Stimulated activated CD8-positive, alpha-beta memory T cell treated with anti-CD3 and anti-CD28 coated beads, Interleukin-4, amount 100 ng/mL, for 1 hour (primary cell): ENCODE measurements at places on chromosomes 12 and 14.

GRCh38 chr12:32249777-32250176 is 143.1 kb downstream of the BICD1 start:
- no peak for DNase-seq

DNA sequence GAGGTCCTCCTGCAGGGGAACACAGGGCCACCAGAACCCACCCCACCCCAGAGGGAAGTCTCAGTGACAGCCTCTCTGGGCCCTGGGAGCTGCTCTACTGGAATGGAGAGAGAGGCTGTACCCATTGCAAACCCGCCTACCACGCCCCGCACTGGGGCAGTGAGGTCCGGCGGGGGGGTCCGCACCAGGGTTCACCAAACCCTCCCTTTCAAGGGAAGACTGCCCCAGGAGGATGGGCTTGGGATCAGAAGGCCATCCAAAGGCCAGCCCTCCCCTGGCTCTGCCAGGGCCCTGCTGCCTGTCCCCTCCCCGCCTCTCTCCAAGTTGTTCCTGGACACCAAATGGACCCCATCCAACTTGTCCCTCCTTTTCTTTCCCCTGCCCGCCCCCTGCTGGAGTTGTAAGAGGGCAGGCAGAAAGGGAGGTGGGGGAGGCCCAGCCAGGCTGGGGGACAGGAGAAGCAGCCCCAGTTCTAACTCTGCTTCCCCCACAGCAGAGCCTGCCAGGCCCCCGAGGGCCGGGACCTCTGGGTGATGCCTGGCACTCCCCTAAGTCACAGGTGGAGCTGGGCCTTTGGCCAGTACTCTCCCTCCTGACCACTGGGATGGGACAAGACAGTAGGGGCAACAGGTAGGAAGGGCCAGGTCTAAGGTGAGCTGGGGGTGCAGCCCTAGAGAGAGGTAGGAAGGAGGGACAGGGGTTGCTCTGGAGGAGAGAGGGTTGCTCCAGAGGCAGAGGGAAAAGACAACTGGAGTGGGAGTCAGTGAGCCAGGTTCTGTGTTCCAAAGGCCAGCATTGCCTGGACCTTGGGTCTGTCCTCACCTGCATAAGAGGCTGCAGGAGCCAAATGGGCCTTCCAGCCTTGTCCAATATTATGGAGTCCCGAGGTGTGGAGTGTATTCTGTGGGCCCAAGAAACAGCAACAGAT is 3.2 kb upstream of the DIO3 start:
- no peak for DNase-seq

DNA sequence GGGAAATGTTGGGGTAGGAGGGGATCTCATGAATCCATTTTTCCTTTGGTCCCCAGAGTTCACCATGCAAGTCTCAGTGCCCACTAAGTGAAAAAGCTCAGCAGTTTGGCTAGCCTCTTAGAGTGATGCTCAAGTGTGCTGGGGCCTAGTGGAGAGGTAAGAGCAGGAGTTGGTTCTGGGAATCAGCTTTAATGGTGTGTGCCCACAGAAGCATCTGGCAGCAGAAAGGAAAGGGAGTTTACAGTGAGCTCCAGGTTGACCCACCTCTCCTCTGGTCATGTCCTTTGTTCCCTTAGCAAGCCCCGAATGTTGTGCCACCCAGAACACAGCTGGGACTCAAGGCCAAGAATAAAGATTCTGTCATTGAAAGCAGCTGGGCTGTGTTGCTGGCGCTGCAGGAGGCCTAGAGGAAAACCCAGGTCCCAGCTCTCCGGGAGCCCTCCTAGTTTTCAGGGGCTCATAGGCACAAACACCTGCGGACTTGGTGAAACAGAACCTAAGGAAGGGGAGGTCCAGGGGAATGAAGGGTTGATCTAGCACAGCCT is 320.8 kb downstream of the ZFP36L1 start:
- DNase-seq: no peak

- DNase-seq: no peak
Observed at GRCh38 chr14:30153717-30154116, 226.1 kb upstream of the PRKD1 start.

- DNase-seq: no peak
Observed at GRCh38 chr14:62015243-62015642, 253.0 kb downstream of the SNAPC1 start.

GRCh38 chr12:32087306-32087705 is 19.3 kb upstream of the BICD1 start:
- DNase-seq: no peak

GRCh38 chr14:52352061-52352491 is 38.0 kb downstream of the PTGER2 start:
- DNase-seq: no peak
